ENCODE measurements at places on chromosomes 2 and 18.

- no peak for DNase-seq
Measured at GRCh38 chr2:11750422-11750821, 4.0 kb downstream of the LPIN1 start.

DNA sequence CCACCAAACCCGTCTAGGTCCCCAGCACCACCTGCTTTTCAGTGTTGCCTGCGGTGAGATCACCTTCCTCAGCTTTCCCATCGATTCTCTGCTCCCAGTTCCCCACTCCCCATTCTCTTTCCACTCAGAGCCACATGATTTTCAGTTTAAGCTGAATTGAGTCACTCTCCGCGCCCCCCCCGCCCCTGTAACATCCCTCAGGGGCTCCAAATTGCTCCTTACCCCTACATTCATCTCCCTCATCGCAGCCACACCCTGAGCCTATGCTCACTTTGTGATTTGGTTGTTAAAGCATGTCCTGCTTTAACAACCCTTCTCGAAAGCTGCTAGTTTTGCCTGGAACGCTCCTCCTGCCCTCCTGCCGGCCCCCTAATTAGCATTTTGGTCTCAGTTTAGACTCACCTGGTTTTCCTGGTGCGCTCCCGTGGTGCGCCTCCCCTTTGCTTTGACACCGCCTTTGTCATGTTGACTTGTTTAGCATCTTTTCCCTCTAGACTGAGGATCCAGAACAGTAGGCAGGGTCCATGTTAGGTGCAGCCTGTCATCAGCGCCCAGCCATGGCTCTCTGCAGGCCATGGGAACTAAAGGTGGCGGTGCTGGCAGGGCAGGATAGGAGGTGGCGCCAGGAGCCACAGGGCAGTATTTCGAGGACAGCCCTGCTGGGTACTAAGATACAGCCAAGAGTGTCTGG lies 60.8 kb downstream of the ST3GAL5 start:
- no peak for DNase-seq

GRCh38 chr2:42916324-42916723 lies 123.9 kb upstream of the HAAO start:
- DNase-seq, result no peak

DNA sequence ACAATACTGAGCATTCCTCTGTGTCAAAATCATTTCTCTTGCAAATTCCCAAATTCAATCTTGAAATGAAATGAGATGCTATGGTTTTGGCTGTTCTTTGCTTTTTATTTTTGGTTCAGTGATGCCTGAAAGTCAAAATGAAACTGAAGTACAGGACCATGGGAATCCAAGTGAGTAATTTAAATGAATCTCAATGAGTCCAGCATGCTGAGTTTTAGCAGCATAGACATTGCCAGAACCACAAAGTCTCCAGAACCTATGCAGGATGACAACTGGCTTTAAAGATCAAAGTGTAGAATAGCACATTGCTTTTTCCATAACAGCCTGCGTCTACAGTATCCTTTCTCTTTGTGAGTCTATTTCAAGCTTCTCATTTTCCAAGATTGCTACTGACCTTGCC lies 1050.7 kb upstream of the PIK3C3 start:
- DNase-seq, result no peak

DNA sequence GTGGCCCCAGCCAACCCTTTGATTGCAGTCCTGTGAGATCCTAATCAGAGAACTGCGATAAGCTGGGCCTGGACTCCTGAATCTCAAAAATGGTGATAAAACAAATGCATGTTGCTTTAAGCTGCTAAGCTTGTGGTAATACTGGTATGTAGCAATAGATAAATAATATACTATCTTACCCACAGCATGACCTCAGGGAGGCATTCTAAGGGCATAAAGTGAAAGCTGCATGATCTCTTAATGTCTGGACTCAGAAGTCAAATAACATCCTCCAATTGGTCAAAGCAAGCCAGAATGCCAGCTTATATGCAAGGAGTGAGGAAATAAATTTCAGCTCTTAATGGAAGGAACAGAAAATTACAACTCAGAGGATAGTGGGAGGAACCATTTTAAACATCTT lies 246.1 kb downstream of the FSIP2 start:
- no peak for DNase-seq

- DNase-seq, result no peak
Measured at GRCh38 chr18:58898010-58898799, 33.5 kb downstream of the ZNF532 start.

DNA sequence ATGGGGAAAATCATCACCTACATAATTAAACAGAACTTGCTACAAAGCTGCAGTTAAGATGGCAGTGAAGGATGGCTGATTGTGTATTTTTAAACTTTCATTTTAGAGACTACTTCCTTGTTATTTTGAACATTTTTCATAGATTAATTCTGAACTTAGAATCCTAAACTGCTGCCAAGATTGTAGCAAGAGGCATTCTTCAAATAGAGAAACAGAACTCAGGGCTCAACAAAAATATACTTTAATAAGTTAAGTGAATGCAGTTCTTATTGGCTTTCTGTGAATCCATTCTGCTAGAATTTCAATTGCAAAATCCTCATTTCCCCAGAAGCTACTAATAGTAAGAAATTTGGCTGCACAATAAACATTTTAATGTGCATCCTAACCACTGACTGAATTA lies 160.3 kb downstream of the L3MBTL4 start:
- DNase-seq, result no peak

DNA sequence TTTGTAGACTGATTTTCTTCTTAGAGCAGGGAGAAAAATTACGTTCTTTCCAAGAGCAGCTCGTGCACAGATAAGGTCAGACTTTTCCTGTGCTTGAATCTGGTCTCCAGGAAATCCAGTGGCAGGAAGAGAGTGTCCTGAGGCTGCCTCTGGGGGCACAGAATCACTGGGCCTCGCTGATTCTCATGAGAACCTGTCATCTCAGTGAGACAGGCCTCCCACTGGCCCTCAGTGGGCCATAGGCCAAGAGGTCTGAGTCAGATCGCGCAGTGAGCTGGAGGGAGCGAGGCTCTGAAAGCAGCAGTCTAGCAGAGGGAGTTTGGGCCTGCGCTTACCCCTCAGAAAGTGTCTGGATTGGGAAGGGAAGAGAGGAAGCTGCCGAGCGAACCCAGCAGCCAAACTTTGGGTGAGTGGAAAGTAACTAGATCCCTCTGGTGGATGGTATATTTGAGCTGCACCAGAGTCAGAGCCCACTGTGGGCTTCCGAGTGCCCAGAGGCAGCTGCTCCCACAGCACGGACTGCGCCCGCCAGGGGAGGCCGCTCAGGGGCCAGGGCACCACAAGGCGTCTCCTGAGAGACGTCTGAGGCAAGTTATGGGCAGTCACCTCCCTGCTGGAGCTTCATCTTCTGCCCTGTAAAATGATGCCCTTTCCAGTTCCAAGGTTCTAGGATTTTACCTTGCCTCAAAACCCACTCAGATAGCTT lies 8.2 kb downstream of the GDF7 start:
- DNase-seq, result no peak

DNA sequence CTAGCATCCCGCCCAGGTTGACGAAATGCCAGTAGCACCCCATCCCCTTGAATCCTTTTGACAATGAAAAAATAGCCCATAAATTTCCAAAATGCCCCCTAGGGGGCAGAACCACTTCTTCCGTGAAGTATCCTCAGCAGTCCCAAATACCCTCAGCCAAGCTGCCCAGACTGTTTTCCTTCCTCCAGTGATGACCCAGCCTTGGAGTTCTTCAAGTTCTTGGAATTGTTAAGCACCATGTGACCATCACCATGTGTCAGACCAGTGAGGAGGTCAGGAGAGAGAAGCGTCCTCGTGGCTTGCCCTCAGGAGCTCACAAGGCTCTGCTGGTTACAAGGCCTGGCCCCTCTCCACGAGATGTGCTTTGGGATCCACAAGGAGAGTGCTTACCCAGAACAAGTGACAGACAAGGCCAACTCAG lies 1.4 kb upstream of the SLC23A3 start:
- DNase-seq, result peak; percentile 60

GRCh38 chr2:185511925-185512324 lies 226.7 kb upstream of the FSIP2 start:
- DNase-seq, result no peak

GRCh38 chr2:238263204-238264071 lies 23.6 kb upstream of the HES6 start:
- peak; percentile 90 for DNase-seq

DNA sequence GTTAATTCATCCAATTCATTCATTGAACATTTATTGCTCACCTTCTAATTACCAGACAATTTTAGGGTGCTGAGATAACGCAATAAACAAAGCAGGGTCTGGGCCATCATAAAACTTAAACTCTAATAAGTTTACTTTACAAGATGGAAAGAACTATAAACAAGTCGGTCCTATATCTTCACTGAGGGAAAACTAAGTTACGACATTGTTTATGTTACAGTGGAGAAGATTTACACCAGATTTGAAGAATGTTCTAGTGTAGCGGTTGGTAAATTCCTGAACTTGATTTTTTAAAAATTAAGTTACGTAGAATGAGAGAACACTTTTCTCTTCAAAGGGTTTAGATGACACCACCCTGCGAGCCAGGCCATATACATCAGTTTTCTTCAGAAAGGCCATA lies 20.7 kb upstream of the FRZB start:
- no peak for DNase-seq

GRCh38 chr2:201137505-201138400 lies 21.8 kb downstream of the CFLAR start:
- no peak for DNase-seq

DNA sequence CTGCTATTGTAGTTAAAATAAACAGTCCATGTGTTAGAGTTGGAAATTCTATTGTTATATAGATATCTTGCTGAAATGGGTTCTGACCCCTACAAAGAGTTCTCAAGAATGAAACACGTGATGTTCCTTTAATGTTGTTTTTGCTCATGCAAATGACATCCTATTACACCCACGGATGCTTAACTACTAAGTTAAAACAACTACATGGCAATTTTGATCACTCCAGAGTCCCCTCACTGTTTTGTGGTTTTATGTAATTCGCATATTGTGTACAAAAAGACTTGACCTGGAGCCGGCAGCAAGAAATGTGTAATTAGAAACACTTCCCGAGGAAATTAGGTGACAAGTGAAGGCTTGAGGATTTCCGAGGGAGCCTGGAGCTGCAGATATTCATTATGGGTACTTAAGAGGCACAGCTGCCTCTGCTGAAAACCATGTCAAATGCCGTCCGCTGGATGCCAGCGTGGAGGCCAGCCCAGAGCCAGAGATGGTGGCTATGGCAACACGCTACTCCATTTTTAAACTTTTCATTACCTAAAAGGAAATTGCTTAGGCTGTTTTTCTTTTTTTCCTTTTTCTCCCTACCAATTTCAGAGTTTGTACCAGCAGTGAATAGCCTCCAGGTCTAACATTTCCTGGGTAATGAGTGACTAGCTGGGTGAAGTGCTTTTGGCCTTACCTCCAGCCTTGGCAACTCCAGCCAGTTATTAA lies 21.0 kb upstream of the CABLES1 start:
- DNase-seq, result no peak

- no peak for DNase-seq
Measured at GRCh38 chr2:1743396-1744150, 742 bp downstream of the PXDN start.

GRCh38 chr2:120257522-120257921 lies 4.9 kb downstream of the RALB start:
- DNase-seq, result peak; percentile 44

DNA sequence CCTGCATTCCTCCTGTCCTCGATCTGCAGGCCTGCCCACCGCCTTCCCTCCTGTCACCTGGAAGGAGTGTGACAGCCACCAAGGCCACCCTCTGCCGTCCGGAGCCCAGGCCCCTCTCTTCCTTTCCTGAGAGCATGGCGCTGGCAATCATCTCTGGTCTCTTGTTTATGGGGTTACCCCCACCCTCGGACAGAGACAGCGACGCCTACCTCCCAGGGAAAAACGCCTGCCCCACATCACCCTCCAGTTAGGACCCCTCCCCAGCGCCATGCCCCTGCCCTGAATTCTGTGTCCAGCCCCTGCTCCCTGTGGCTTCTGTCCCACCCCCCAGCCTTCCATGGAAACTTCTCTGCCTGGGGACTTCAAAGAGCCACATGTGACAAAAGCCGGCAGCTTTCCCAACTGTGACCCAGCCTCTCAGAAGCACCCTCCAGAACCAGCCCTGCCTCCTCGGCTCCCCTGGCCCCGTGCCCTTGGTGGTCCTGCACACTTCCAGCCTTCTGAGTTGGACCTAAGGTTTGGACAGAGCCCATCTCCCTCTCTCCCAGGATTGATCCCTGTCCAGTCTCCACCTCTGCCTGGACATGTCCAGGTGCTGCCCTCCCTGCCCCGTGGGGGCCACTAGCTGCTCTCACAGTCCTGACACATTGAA lies 145.0 kb upstream of the HDAC4 start:
- no peak for DNase-seq

DNA sequence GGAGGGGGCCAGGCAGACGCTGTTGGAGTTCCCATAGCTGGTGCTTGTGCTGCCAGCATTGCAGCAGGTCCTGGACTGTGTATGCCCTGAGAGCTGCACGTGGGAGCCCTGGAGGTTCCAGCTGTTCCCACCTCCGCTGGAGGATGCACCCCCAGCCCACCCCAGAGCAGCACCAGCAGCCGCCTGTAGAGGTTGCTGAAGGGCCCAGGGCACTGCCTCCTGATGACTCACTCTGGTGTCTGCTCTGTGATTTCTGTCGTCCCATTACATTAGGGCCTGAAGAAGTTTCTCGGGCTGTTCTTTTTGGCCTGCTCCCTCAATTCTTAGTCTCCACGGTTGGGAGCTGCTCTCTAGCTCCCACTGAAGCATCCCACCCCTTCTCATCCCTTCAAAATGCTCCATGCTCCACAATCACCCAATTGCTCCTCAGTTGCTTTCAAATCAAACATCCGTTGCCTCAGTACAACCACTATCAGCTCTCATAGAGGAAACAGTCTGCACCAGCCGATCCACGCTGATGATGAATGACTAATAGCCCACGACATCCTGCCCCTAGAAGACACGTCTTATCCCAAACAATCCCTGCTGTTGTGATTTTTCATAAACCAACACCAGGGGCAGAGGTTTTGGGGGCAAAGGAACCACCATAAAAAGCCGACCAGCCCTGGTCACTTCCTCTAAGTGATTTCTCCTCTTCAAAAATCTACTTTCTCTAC lies 65.2 kb upstream of the RNF152 start:
- no peak for DNase-seq

GRCh38 chr2:5539282-5540165 lies 152.7 kb upstream of the SOX11 start:
- no peak for DNase-seq

GRCh38 chr2:169771021-169771420 lies 27.6 kb upstream of the SSB start:
- DNase-seq, result peak; percentile 2

- DNase-seq, result no peak
Measured at GRCh38 chr2:46827274-46828134, 88.1 kb downstream of the MCFD2 start.

GRCh38 chr2:160261732-160262131 lies 61.7 kb upstream of the ITGB6 start:
- DNase-seq, result no peak

GRCh38 chr18:10475654-10476291 lies 21.3 kb downstream of the APCDD1 start:
- no peak for DNase-seq

DNA sequence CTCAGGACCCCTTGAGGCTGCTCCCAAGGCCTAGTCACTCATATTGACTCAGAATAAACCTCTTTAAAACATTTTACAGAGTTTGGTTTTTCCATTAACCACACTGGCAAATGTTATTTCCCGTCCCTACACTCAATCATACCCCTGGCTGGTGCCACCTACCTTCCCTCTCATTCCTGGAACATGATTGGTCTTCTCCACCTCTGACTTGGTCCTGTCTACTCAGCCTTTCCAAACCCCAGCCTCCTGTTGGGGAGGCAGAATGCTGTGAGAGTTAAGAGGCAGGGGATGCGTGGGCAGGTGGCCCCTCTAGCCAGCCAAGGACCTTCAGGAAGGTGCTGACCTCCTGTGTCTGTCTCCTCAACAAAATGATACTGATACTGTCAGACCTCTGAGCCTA lies 149.3 kb downstream of the CABLES1 start:
- DNase-seq, result no peak
